ENCODE measurements at places on chromosomes 2 and 18.

- DNase-seq = no peak
Observed at GRCh38 chr2:163736433-163737189, 803 bp upstream of the FIGN start.

DNA sequence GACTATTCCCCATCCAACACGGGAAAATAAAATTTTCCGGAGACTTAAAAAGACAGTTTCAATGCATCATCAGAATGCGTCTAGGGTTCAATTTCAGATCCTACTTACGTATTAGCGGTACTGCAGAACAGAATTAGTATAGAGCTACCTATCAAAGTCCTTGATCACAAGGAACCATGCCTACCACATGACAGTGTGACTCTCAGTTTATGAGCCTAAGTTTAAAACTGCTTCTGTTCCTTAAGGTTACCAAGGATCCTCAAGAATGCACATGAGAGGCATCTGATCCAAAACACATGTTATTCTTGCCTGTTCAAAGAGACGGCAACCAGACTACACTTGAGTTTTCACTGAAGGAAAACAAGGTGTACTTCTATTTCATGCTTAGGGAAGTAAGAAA lies 369.7 kb downstream of the EPHA4 start:
- no peak for DNase-seq

- no peak for DNase-seq
Observed at GRCh38 chr18:78566065-78566464, 413.6 kb upstream of the SALL3 start.

GRCh38 chr18:72075040-72075439 lies 469.1 kb downstream of the CBLN2 start:
- DNase-seq = no peak

DNA sequence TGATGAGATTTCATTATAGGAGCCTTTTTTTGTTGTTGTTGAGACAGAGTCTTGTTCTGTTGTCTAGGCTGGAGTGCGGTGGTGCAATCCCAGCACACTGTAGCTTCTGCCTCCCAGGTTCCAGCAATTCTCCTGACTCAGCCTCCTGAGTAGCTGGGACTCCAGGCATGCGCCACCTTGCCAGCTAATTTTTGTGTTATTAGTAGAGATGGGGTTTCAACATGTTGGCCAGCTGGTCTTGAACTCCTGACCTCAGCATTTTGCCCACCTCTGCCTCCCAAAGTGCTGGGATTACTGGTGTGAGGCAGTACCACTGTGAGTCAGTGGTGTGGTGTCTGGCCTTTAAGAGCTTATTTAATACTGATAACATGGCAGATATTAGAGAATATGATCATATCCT lies 60.1 kb downstream of the MOB4 start:
- no peak for DNase-seq

DNA sequence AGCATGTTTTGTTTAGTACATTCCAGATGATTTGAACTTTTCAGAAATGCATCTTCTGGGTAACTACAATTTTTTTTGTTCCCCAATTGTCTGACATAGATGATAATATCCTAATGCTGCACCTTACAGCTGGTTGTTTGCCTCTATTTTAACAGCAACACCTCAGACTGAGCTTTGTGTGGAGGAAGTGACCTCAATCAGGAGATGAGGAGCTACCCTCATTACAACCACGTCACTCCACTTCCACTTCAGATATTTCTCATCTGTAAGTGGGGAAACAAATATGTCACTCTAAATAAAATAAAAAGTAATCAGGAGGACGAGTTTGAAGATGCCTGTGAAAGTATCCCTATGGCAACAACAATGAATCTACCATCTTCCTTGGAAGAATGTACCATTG lies 12.1 kb upstream of the SRSF7 start:
- DNase-seq = no peak

- no peak for DNase-seq
Observed at GRCh38 chr2:208017721-208018120, 7.6 kb downstream of the PLEKHM3 start.

GRCh38 chr18:77057006-77057395 lies 75.6 kb downstream of the MBP start:
- no peak for DNase-seq
